Activated CD4-positive, alpha-beta T cell treated with anti-CD3 and anti-CD28 coated beads, Interleukin-2, amount 10 ng/mL, durations not matched to agents 24 days and 14 days (primary cell): ENCODE measurements at places on chromosomes 7 and 10.

DNA sequence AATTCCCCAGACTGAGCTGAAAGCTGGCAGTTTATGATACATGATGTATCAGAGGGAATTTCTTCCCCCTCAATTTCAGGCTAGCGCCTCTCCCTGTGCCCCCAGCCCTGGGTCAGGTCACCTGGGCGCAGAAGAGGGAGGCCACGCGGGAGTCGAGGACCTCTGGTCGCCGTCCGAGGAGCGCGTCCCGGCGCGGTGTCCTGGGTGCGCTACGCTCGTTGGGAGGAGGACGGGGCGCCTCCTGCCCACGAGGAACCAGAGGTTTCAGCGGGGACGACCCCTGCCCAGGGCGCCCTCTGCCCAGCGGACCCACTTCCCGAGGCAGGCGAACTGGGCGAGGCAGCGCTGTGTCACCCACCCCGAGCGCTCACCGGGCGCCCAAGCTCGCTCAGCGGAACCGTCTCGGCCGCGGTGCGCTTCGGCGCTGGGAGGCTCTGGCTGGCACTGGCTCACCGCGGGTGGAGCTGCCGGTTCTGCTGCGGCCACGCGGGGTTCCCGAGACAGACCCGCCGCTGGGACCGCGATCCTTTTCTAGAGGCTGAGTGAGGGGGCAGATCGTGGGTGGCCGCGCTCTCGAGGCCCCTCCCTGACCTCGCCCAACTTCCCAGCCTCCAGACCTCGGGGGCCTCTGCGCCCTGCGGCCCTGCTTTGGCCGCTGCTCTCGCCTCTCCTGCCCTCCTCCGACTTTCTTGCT, at the start of gene FAM237B:
TSS of gene FAM237B (minus strand) at position 504 of the 694 bp plus-strand sequence. CDS start 1,556 bp downstream, outside the sequence.
- no peak for DNase-seq

DNA sequence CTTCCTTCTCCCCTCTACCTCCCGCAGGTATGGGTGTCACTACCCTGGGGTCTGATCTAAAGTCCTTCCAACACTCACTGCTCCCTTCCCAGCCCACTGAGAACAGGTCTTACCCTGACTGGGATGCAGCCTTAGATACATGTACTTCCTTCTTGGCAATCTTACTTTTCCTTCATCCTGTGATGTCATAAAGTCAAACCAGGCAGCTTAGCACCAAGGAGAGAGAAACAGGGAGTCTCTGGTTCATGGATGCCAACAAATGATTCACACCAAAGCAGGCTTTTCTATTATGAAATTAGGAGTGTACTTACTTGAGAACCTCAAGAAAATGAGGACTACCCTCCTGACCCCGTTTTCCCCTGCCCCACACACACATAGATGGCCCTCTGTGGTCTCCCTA, 111.0 kb upstream of the KMT2E start:
- no peak for DNase-seq

- no peak for DNase-seq
These were observed 60.2 kb downstream of the CALML3 start for GRCh38 chr10:5584895-5585516.

GRCh38 chr10:19024611-19025010, 24.0 kb upstream of the MALRD1 start:
- no peak for DNase-seq

- DNase-seq: no peak
These were observed 107.3 kb upstream of the KDM7A start for GRCh38 chr7:140284062-140284461.

GRCh38 chr7:129457101-129457500, 22.9 kb downstream of the STRIP2 start:
- DNase-seq: no peak

DNA sequence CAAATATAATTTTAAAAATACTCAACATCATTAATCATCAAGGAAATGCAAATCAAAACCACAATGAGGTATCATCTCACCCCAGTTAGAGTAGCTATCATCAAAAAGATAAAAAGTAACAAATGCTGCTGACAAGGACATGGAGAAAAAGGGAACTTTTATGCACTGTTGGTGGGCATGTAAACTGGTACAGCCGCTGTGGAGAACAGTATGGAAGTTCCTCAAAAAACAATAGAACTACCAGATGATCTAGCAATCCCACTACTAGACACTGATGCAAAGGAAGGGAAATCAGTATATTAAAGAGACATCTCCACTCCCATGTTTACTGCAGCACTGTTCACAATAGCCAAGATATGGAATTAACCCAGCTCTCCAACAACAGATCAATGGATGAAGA, 384.5 kb downstream of the PLXDC2 start:
- no peak for DNase-seq

DNA sequence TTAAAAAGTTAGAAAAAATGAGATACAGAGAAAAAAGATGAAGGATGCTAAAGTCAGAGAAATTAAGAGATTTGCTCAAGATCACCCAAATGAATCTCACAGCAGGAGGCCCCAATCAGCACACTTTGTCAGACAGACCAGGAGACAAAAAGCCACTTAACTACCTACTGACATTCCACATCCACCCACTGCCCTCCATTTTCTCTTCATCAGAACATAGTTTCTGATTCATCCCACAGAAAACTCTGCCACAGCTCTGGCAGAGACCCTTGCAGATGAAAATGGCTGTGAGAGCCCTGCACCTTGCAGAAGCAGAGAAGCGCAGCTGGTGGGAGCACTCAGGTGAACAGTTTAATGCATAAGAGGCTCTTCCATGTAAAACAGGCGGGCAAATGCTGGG, 26.6 kb downstream of the DGKI start:
- no peak for DNase-seq

- DNase-seq: no peak
These were observed 78.4 kb downstream of the RNF216 start for GRCh38 chr7:5702876-5703571.

GRCh38 chr10:129728905-129729795, 234.9 kb downstream of the EBF3 start:
- peak; percentile 43 for DNase-seq

DNA sequence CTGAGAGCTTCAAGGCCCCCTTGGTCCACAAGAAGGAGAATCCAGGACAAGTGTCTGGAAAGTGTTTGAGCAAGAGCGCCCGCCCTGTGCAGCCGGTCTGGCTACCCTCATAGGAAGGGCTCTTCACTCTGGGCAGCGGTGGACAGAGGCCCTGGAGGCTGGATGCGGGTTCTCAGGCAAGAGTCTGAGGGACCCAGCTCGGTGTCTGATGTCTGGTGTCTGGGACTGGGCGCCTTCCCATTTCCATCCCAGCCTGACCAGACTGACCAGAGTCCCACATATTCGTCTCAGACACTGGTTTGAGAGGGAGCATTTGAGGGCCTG, 59.8 kb downstream of the HK1 start:
- no peak for DNase-seq

DNA sequence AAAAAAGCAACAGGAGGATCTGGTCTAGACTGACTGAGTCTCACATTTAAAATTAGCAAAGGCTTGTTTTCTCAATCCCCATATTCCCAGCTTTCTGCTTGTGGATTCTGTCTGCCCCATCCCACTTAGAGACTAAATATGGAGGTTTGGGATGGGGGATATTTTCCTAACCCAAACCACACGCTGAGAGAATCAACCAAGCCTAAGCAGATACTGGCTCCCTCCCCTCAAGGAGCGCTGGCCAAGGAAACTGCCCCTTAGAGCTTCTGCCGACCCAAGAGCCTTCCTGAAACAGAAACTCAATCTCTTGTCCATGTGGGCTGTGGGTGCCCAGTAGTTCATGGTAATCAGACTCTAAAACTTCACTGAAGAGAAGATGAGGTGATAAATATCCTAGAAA, 3.9 kb downstream of the FFAR4 start:
- DNase-seq: no peak

GRCh38 chr10:2119316-2119715, 382.0 kb upstream of the ADARB2 start:
- no peak for DNase-seq

- DNase-seq: no peak
These were observed 14.2 kb downstream of the VTI1A start for GRCh38 chr10:112461029-112461887.

DNA sequence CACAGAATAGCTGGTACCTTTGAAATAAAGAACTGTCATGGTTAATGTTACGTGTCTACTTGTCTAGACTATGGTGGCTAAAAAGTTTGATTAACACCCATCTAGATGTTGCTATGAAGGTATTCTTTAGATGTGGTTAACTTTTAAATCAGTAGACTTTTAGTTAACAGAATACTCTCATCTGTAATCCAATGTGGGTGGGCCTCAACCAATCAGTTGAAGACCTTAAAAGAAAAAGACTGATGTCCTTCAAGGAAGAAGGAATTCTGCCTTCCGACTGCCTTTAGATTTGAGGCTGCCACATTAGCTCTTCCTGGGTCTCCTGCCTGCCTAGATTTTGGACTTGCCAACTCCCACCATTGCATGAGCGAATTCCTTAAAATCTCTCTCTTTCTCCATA, 113.0 kb upstream of the CACUL1 start:
- DNase-seq: no peak

GRCh38 chr7:2619116-2619515, 12.7 kb upstream of the TTYH3 start:
- no peak for DNase-seq

DNA sequence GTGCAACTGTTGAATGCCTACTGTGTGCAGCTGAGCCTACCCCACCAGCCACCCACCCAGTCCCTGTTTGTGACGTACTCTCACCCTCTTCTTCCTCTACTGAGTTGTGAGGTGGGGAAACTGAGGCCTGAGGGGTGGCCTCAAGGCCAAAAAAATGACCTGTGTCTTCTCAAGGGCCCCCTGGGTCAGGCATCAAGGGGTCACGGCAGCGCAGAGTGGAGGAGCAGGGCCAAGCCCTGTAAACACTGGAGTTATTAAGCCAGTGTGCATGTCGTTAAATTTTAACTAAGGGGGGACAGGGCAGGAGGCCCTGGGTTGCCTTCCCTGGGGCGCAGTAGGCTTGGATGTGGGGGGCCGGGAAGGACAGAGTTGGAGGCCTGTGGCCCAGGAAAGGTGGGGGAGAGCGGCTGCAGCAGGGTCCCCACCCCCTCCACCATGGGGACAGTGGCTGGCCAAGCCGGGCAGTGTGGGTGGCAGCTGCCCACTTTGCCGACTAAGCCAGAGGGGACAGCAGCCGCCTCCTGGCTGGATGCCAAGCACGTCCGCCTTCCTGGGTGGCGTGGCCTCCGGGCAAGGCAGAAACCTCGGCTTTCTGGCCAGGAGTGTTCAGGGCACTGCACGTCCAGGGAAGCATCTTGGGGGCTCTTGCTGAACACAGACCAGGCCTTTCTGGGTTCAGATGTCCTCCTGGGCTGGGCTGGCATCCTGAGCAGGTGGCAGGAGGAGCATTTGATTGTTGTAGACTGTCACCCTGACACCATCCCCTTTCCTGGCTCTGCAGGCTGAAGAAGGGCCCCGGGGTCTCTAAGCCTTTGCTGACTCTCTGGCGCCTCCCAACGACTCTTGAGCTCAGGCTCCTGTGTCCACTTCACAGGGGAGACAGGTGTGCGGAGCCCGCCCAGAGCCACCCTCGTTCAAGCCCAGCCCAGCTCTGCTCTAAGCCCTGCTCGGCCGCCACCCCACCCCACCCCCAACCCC, 1.9 kb downstream of the SLC29A4 start:
- DNase-seq: peak; percentile 63

DNA sequence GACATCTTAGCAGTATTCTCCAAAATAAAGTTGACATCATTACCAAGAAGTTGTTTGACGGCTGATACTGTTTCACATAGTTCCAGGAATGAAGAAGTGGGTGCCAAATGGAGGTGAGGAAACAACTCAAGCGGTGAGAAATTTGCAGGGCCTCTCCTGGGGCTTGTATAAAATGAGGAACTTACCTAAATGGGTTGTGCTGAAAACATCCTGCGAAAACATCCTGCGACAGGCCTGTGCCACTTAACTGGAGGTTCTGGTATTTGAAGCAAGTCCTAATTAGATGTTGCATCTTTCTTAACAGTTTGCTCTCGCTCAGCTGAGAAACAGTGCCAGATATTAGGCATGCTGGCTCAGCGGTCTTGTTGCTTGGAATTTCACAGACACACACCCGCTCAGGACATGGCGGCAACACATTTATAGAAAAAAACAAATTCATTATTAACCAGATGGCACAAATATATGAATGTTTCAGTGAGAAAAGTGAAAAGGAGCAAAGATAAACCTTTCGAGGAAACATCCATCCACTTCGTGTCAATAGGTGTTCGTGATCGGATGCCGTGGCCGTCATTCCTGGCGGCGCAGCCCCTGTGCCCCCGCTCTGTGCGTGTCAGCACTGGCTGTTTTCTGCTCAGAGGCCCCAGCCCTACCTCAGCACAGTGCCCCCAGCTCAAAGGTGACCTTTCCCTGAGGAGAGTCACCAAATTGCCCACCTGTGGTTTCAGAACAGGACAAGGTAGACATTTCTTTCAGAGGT, 48.1 kb downstream of the CDC123 start:
- no peak for DNase-seq

GRCh38 chr7:71752171-71752935, 620.4 kb downstream of the GALNT17 start:
- DNase-seq: peak; percentile 81
